Motor neuron (in vitro differentiated cells): ENCODE measurements at places on chromosomes 16 and 17. TPM values are rescaled to one million over a fixed set of nuclear protein-coding genes. Genes with fewer than 3 reads are reported as not detected.

MVD gene
- total RNA-seq: 67.4 and 88.2 TPM in 2 replicates

KRT13 gene
- 0.78 and 1.9 TPM in 2 replicates for total RNA-seq

SLC52A1 gene
- 0.05 and 0.25 TPM in 2 replicates for total RNA-seq

TRAF4 gene
- 82.9 and 83.6 TPM in 2 replicates for total RNA-seq

FAM20A gene
- total RNA-seq: 10.9 and 12.1 TPM in 2 replicates

HCRT gene
- not detected in 2 replicates for total RNA-seq

TNS4 gene
- 0.09 and 0.31 TPM in 2 replicates for total RNA-seq

NPIPA8 gene
- 12.2 and 19.8 TPM in 2 replicates for total RNA-seq

RNFT1 gene
- 23.9 and 25.9 TPM in 2 replicates for total RNA-seq

TP53TG3D gene
- total RNA-seq: 0.22 and 0.31 TPM in 2 replicates

CACNG5 gene
- not detected in 2 replicates for total RNA-seq

KCNH6 gene
- 0.05 and 0.25 TPM in 2 replicates for total RNA-seq

NXN gene
- 24.3 and 24.6 TPM in 2 replicates for total RNA-seq

ATP2C2 gene
- 2.2 and 2.6 TPM in 2 replicates for total RNA-seq

GJC1 gene
- 7.5 and 8.0 TPM in 2 replicates for total RNA-seq

MT2A gene
- 98.0 and 164 TPM in 2 replicates for total RNA-seq

FTO gene
- total RNA-seq: 117 and 124 TPM in 2 replicates

CENPN gene
- 4.1 and 5.1 TPM in 2 replicates for total RNA-seq

REXO5 gene
- total RNA-seq: 5.1 and 6.6 TPM in 2 replicates

ZFPM1 gene
- total RNA-seq: 3.0 and 4.2 TPM in 2 replicates

GPS2 gene
- 57.1 and 61.1 TPM in 2 replicates for total RNA-seq

CBX2 gene
- 16.6 and 16.8 TPM in 2 replicates for total RNA-seq

CLEC18A gene
- total RNA-seq: 1.6 and 2.2 TPM in 2 replicates

LLGL1 gene
- 21.9 and 22.7 TPM in 2 replicates for total RNA-seq

ADORA2B gene
- 2.8 and 2.9 TPM in 2 replicates for total RNA-seq

SLC12A3 gene
- total RNA-seq: 0.05 and 0.09 TPM in 2 replicates

TTLL6 gene
- total RNA-seq: 0.60 and 0.94 TPM in 2 replicates

TSPOAP1 gene
- 12.1 and 13.4 TPM in 2 replicates for total RNA-seq

NGFR gene
- 128 and 139 TPM in 2 replicates for total RNA-seq

HOXB7 gene
- total RNA-seq: 15.9 TPM in 2 replicates

TEKT5 gene
- 0.31 TPM in 1 of 2 replicates, not detected in the other for total RNA-seq

ACSM2A gene
- total RNA-seq: not detected in 2 replicates

PLA2G10 gene
- not detected in 2 replicates for total RNA-seq

TMC8 gene
- 0.32 and 0.36 TPM in 2 replicates for total RNA-seq

CCL3 gene
- total RNA-seq: not detected in 2 replicates

KRTAP3-1 gene
- total RNA-seq: not detected in 2 replicates

FASN gene
- total RNA-seq: 103 and 115 TPM in 2 replicates

MPV17L gene
- 7.2 and 7.6 TPM in 2 replicates for total RNA-seq

RASL10B gene
- total RNA-seq: 0.48 and 0.61 TPM in 2 replicates

ZSCAN10 gene
- 0.37 TPM in 1 of 2 replicates, not detected in the other for total RNA-seq

SPATA32 gene
- 0.38 TPM in 1 of 2 replicates, not detected in the other for total RNA-seq

SBK1 gene
- 24.2 and 27.6 TPM in 2 replicates for total RNA-seq

OR4D1 gene
- 0.11 TPM in 1 of 2 replicates, not detected in the other for total RNA-seq

RNF135 gene
- total RNA-seq: 9.1 and 9.6 TPM in 2 replicates

DHRS7C gene
- total RNA-seq: not detected in 2 replicates

TVP23A gene
- total RNA-seq: 2.2 and 3.3 TPM in 2 replicates

ZNF624 gene
- 7.2 TPM in 2 replicates for total RNA-seq

KIF22 gene
- total RNA-seq: 15.7 and 18.5 TPM in 2 replicates

KLHL10 gene
- total RNA-seq: 0.37 and 1.0 TPM in 2 replicates

COX6A2 gene
- not detected in 2 replicates for total RNA-seq
